PC-9 (cell line): ENCODE measurements at places on chromosomes 12 and 14. TPM values are rescaled to one million over a fixed set of nuclear protein-coding genes. Genes with fewer than 3 reads are reported as not detected.

MYO1H gene
- total RNA-seq, result not detected in 2 replicates

PSME2 gene
- total RNA-seq, result 96.0 and 153 TPM in 2 replicates

FAM181A gene
- not detected in 2 replicates for total RNA-seq

CMTM5 gene
- not detected in 2 replicates for total RNA-seq

PDE3A gene
- not detected in 2 replicates for total RNA-seq

DNA sequence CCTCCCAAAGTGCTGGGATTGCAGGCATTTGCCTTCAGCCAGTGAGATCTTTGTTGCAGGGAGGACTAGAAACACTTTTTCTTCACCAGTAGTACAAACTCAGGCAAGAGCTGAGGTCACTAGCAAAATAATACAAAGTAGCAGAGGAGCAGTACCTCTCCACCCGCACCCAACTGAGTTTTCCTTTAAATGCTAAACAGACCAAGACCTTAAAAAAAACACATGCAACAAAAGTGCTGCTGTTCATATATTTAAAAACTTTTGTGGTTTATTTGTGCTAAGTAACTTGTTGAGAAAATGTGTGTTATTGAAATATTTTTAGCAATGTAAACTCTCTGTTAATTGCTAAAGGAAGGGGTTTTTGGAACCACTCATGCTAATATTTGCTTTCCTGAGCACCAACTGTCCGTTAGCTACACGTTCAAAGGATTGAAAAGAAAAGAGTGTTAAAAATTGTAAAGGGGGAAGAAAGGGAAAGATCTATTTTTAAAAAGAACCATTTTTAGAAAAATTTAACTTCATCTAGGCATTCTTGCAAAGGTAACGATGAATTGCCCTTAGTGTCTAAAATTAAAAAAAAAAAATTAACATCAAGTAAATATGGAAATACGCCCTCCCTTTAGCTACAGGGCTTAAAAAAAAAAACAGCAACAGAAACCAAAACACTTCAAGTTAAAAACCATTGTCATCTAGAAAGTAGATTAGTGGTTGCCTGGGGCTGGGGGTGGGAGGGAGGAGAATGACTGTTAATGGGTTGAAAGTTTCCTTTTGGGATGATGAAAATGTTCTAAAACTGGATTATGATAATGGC lies 114.0 kb upstream of the KRAS start:
- H3K27me3 ChIP-seq, result no peaks in the 10 kb centered on the region
- no peak overlapping the region for H3K27ac ChIP-seq
- no peaks in the 10 kb centered on the region for H3K4me1 ChIP-seq
- H3K4me3 ChIP-seq, result no peak overlapping the region

DNA sequence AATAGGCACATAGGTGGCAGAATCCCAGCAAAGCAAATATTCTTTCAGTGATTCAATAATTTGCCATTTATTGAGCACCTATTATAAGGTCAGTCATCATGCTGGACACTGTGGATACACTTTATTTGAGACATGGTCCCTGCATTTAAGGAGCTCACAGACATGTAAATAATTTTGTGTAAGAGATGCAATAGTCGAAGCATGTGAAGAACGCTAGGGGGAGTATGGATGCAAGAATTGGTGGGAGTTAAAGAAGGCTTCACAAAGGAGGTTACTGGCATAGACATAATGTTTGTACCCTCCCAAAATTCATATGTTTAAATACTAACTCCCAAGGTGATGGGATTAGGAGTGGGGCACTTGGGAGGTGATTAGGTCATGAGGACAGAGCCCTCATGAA lies 260.6 kb upstream of the GARIN6 start:
- H3K4me3 ChIP-seq, result no peak overlapping the region
- no peak overlapping the region for H3K27ac ChIP-seq
- no peaks in the 10 kb centered on the region for H3K27me3 ChIP-seq
- no peaks in the 10 kb centered on the region for H3K36me3 ChIP-seq
- no peak for DNase-seq

- peak; percentile 42 for DNase-seq
- no peaks in the 10 kb centered on the region for H3K36me3 ChIP-seq
- H3K4me1 ChIP-seq, result peaks cover 71% of the 10 kb centered on the region
- H3K27ac ChIP-seq, result peak overlapping the region; percentile 24
- no peak overlapping the region for H3K4me3 ChIP-seq
- no peaks in the 10 kb centered on the region for H3K27me3 ChIP-seq
These were observed 127.7 kb upstream of the MAX start for GRCh38 chr14:65229748-65230728.

DNA sequence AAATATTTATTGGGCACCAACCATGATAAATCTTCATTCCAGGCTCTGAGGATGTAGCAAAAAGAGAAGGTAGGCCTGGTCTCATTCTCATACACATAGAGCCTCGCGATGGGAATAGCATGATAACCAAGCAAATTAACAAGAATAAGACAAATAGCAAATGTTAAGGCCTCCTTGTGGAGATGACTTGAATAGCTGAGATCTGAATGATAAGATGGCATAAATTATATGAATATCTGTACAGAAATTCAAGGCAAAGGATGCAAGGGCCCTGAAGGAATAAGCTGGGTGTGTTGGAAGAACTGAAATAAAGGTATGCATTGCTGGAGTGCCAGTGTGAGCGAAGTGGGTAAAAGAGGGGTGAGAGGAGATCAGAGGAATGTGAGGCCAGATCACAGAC lies 114.8 kb downstream of the ALX1 start:
- H3K4me3 ChIP-seq, result no peak overlapping the region
- H3K4me1 ChIP-seq, result no peaks in the 10 kb centered on the region
- H3K27ac ChIP-seq, result no peak overlapping the region
- no peak for DNase-seq
- no peaks in the 10 kb centered on the region for H3K27me3 ChIP-seq

GRCh38 chr12:2879853-2880252 lies 2.8 kb downstream of the RHNO1 start:
- H3K36me3 ChIP-seq, result peaks cover 8% of the 10 kb centered on the region; the same call in 1 of the 2 replicates
- H3K27ac ChIP-seq, result no peak overlapping the region
- DNase-seq, result no peak
- no peak overlapping the region for H3K4me3 ChIP-seq
- peaks cover 15% of the 10 kb centered on the region; the same call in 1 of the 2 replicates for H3K4me1 ChIP-seq

DNA sequence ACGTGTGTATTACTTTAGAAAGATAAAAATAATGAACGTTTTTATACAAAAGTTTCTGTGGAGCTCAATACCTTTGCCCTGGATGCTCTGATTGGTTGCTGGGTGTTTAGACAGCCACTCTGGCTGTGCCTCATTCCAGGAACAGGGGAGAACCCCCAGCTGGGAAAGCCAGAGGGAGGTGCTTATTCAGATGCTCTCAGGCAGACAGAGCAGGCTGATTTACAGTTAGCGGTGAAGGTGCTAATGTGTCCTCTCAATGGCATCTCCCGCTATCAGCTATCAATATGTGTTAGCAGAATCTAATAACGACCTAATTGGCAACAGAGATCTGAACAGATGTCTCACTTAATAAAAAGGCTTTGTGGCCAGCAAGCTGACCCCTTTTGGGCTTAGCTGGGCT lies 402.3 kb downstream of the NUAK1 start:
- H3K36me3 ChIP-seq, result no peaks in the 10 kb centered on the region
- H3K27ac ChIP-seq, result no peak overlapping the region
- no peak overlapping the region for H3K4me3 ChIP-seq
- H3K4me1 ChIP-seq, result peaks cover 13% of the 10 kb centered on the region

DNA sequence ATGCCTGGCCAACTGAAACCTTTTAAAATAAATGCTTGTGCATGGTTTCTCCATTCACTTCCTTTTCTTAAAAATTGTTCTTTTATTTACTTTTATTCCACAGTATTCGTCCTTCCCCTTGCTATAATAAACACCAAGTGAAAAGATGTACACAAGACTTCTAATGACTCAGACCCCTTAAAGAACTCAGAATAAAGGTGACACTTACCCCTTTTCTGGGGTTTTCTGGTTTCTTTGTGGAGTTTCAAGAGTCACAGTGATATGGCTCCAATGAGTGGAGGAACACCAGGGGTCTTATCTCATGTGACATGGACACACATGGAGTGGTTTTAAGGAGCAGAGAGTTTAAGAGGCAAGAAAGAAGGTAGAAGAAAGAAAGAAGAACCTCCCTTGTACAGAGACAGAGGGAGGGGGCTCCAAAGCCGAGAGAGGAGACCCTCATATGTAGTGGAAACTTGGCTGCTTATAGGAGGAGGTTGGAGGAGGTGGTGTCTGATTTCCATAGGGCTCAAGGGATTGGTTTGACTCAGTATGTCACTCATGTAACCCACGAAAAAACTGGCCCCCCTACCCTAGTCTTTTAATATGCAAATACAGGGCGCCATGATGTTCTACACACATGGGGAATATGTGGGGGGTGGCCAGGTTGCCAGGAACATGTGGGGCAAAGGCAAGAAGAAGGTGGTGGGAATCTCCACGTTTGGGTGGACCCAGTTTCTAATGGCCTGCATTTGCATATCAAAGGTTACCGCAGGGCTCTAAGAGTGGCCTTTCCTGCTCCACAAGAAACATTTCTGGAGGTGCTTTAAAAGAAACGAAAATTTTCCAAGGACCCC lies 22.1 kb upstream of the CD69 start:
- no peak for DNase-seq
- H3K4me1 ChIP-seq, result no peaks in the 10 kb centered on the region
- no peaks in the 10 kb centered on the region for H3K27me3 ChIP-seq
- no peak overlapping the region for H3K4me3 ChIP-seq

GRCh38 chr12:115387467-115387901 lies 703.5 kb upstream of the TBX3 start:
- 0 out of 2 replicates have a peak, but pooled peaks cover under 1% of the 10 kb centered on the region for H3K27me3 ChIP-seq
- no peak for DNase-seq
- H3K27ac ChIP-seq, result no peak overlapping the region

DNA sequence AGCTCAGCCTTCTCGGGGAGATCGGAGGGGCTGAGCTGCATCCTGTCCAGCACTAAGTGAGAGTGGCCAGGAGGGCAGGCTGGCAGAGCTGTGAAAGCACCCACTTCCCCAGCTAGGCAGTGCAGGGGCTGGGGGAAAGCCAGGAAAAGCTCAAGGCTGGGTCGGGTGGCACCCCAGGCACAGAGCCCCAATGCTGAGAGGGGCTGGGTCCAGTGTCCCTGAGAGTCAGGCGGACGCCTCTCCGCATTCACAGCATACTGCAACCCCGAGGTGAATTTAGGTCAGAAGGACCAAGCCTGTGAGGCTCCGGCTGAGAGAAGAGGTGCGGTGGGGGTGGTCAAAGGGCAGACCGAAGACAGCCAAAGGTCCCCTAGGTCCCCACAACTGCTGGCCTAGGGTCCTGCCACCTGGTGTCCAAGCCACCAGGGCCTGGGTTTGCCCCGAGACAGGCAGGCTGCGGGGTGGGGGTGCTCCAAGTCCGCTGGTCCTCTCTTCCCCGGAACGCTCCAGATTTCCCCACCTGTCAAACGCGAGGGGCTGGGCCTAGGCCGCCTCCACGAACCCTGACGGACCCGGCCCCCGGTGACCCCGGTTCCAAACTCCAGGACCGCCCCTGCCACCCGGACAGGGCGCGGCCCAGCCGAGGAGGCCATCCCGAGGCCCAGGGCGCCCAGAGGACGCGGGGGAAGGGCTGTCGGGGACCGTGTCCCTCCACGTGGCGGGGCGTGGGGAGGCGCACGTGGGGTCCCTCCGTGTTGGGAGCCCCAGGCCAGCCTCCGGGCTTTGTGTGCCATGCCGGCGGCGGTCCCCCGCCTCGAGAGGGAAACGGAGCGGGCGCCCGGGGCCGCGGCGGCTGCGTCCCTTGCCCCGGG lies 527 bp downstream of the CAMKK2 start:
- no peaks in the 10 kb centered on the region for H3K36me3 ChIP-seq
- H3K4me1 ChIP-seq, result peaks cover 6% of the 10 kb centered on the region
- no peaks in the 10 kb centered on the region for H3K27me3 ChIP-seq
- DNase-seq, result no peak

GRCh38 chr14:25197885-25198284 lies 147.9 kb upstream of the STXBP6 start:
- H3K4me3 ChIP-seq, result no peak overlapping the region
- H3K36me3 ChIP-seq, result no peaks in the 10 kb centered on the region
- no peak overlapping the region for H3K27ac ChIP-seq
- H3K4me1 ChIP-seq, result no peaks in the 10 kb centered on the region
- no peaks in the 10 kb centered on the region for H3K27me3 ChIP-seq

- DNase-seq, result peak; percentile 68
- peak overlapping the region; percentile 68 for H3K4me3 ChIP-seq
- no peak overlapping the region for H3K27ac ChIP-seq
- H3K4me1 ChIP-seq, result no peaks in the 10 kb centered on the region; the same call in 1 of the 2 replicates
- H3K36me3 ChIP-seq, result no peaks in the 10 kb centered on the region
- H3K27me3 ChIP-seq, result no peaks in the 10 kb centered on the region
These were observed 91.9 kb downstream of the TMEM30B start for GRCh38 chr14:61188978-61189808.

GRCh38 chr12:30019366-30020140 lies 235.8 kb upstream of the TMTC1 start:
- DNase-seq, result no peak
- H3K4me1 ChIP-seq, result no peaks in the 10 kb centered on the region
- no peaks in the 10 kb centered on the region for H3K27me3 ChIP-seq

DNA sequence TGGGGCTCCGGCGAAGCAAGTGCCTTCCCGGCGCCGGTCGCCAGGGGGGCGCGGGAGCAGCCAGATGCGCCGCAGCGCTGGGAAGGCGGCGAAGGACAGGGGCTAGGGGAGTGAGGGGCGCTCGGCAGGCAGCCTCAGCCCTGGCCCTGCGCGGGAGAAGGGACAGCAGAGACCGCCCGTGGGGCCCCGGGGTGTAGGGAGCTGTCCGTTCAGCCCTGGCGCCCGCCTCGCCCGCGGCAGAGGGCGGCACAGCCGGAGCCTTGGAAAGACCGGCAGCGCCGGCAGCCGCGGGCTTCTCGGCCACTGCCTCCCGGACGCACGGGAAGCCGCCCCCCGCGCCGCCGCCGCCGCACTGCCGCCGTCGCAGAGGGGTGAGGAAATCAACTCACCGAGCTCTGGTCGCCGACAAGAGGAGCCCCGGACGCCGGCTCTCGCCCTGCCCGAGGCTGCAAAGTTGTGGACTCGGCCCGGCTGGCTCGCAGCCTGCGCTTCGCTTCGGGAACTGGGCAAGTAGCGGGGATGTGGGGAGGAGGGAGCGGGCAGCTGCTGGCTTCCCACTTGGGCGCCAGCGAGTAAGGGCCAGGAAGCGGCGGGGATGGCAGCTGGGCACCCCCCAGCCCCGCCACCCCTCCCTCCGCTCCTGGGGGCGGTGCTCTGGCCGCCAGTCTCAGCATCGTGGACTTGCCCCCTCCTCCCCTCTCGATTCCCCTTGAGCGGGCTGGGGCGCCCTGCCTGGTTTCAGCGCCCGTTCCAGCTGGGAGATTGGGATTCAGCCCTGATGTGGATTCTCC lies at the start of gene ZDHHC22:
Gene ZDHHC22 (minus strand): TSS at position 578 of the 791 bp plus-strand sequence. CDS start 2,053 bp downstream, outside the sequence.
- H3K4me3 ChIP-seq, result no peak within 1 kb of the TSS
- DNase-seq, result peak; percentile 53
- peaks cover 95% of the 10 kb centered on the region for H3K27me3 ChIP-seq
